Left forelimb (tissue), 1 donor: ENCODE measurements at places on chromosomes 3 and 15.

DNA sequence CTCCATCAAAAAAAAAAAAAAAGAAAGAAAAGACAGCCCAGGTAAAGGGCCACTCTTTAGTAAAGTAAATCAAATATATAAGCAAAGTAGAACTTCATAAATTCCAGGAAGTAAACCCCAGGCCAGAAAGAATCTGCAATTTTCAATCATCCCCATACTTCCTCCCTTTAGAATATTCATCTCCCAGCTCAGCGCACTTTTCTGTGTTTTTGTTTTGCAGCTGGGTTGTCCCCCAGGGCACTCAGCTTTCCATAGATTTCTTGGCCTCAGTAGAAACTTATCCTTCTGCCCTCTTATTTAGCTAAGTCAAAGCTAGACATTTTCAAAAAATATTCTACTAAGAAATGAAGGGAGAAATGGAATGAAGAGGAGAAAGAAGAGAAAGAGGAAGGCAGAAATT lies 24.0 kb upstream of the SPRED1 start:
- DNase-seq, result no peak

DNA sequence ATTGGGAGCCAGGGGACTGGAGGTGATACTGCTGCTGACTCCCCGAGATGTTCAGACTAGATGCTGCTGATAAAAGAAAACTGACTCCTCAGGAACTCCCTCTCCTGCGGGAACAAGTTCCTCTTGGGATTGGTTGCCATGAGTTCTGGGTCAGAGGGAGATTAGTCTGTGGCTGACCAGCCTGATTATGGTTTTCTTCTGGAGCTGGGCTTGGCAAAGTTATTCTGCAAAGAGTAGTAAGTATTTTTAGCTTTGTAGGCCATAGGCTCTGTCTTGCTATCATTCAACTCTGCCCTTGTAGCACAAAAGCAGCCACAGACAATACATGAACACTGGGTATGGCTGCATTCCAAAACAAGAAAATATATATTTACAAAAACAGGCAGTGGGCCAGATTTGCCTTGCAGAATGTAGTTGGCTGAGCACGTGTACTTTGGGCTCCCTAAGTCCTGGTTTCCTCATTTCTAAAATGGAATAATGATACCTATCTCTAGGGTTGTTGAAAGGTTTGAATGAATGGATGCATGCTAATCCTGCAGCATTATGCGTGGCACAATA lies 796.8 kb downstream of the AGBL1 start:
- DNase-seq, result no peak

- DNase-seq, result no peak
These were observed 75.2 kb upstream of the HERC1 start for GRCh38 chr15:63908991-63909390.

- no peak for DNase-seq
These were observed 85.2 kb downstream of the UBE2E2 start for GRCh38 chr3:23288286-23288685.

DNA sequence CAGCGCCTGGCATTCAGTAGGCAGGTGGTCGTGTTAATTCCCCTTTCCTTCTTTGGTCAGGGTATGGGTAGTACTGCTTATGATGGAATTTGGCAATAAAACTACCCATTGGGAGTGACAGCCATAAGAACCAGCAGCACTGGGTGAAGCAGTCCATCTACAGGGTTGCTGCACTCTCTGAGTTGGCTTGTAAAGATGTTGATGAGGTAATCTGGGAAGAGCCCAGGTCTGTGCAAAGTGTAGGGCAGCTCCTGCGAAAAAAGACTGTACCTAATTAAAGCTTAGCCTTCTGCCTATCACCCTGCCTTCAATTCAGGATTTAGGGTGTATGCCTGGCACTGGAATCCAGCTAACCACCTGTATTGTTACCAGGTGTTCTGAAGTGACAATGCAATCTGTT lies 4.7 kb upstream of the FETUB start:
- no peak for DNase-seq
